Activated CD8-positive, alpha-beta memory T cell treated with anti-CD3 and anti-CD28 coated beads for 4 hours (primary cell): ENCODE measurements at places on chromosomes 12 and 14.

- no peak for DNase-seq
Observed at GRCh38 chr14:61171727-61172126, 109.4 kb downstream of the TMEM30B start.

DNA sequence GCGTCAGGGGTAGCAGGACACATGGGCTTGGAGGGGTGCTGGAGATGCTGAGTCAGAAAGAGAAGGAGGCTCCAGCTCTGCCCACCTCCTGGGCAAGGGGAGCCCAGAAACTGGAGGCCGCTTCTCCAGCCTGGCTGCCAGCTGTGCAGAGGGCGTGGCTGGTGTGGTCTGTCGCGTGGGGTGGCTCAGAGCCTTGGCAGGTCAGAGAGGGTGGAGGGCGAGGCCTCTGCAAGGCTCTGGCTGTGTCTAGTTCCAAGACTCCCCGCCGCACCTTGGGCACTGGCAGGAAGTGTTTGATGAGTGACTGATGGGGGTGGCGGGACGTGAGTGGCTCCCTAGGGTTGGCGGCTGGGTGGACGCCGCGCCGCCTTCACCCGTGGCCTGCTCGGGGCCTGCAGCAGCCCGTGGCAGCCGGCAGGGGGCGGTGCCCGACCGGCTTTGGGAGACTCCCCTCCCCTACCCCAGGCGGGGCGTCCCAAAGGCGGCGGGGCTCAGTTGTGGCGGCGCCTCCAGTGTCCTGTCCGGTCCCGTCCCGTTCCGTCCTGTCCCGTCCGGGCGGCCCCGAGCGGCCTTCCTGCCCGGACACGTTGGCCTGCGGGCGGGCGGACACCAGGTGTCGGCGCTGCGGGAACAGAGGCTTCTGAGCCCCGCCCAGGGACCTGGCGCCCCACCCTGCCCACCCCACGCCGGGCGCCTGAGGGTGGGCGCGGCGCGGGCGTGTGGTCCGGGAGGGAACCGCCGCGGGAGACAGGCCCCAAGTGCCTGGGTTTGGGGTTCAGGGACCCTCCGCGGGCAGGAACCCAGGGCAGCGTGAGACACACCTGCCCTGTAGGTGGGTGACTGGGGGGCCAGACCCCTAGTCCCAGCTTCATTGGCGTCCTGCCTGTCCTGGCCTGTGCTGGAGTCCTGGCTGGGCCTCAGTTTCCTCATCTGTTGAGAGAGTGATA is 39.7 kb downstream of the KRT80 start:
- DNase-seq: peak; percentile 35

DNA sequence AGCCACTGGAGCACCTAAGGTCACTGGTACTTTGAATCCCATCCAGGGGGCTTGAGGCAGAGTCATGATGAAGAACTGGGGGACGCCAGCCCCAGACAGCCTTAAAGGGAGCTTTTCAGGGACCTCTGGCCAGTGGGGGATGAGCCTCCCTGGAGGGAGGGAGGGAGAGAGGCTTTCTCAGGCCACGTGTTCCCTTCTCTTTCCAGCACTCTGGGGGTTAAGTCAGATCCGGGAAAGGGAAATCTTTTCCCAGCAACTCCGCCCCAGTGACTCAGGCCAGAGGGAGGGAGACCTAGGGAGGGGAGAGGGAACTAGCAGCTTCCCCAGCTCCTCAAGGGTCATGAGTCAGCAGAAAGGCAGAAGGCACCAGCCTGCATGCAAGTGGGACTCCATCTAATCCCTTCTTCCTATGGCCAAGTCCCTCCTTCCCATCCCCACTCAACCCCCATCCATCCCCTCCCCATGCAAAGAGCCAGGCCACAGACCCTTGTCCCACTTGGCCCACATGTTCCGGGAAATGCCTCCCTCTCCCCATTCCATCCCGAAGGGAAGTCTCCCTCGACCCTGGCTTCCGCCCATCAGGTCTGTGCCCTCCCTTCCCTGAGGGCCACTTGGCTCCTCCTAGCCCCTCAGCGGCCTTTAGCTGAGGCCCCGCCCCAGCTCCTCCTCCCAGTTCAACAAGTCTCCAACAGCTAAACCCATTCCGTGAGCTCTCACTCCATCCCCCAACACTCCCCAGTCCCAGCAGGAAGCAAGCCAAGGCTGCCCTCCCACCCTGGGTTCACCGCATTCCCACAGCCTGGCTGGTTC is 5.6 kb downstream of the TNFRSF1A start:
- DNase-seq: no peak

- no peak for DNase-seq
Observed at GRCh38 chr14:54267172-54267571, 129.6 kb upstream of the CDKN3 start.

DNA sequence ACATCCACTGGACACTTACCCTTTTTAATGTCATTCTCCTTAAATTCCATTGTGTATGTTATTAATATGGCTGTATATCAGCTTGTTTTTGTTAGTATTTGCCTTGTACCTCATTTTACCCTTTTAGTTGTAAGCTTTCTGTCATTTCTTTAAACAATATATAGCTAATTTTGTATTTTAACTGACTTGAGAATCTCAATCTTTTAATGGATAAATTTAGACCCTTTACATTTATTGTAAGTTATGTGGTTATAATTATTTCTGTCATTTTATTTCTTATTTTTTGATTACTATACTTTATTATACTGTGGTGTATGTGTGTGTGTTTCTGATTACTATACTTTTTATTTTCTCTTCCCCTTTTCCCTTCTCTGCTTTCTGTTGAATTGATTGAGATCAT is 159.0 kb upstream of the LHX5 start:
- DNase-seq: no peak

- DNase-seq: no peak
Observed at GRCh38 chr14:94346841-94347240, 23.7 kb upstream of the SERPINA6 start.

- no peak for DNase-seq
Observed at GRCh38 chr14:62304257-62304656, 542.0 kb downstream of the SNAPC1 start.

GRCh38 chr12:29212682-29213403 is 63.8 kb downstream of the FAR2 start:
- no peak for DNase-seq

DNA sequence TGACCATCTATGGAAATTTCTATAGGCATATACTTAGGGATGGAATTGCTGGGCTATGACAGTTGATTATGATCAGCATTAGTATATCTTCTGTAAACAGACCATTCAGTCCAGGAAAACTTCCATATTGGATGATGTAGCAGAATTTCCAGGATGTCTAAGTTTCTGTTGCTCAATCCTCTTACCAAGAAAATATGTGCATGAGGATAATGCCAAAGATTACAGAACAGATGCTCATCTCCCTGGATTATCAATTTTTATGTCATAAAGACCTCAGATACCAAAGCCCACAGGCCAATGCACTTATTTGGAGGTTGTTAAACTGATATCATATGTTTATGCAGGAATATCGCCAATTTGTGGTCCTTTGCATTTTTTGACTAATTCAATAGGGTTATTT is 354.4 kb upstream of the FLRT2 start:
- no peak for DNase-seq

DNA sequence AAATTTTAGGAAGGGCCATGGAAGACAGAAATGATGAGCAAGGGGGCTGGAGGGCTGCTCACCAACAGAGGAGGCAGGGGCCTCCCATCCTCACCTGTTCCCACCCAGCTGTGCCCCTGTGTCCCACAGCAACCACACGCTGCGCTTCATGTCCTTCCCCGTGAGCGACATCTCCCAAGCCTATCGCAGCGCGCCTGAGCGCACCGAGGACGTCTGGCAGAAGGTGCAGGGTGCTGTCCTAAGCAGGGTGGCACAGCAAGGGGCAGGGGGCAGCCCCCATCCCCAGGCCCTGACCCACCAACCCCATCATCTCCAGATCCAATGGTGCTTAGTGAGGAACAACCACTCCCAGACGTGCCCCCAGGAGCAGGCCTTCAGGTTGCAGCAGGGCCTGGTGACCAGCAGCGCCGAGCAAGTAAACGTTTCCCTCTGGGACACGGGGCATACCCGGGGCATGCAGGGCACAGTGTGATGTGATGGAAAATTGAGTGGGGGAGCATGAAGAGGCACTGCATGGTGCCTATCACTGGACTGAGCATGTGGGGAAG is 8.1 kb downstream of the CARMIL3 start:
- no peak for DNase-seq

DNA sequence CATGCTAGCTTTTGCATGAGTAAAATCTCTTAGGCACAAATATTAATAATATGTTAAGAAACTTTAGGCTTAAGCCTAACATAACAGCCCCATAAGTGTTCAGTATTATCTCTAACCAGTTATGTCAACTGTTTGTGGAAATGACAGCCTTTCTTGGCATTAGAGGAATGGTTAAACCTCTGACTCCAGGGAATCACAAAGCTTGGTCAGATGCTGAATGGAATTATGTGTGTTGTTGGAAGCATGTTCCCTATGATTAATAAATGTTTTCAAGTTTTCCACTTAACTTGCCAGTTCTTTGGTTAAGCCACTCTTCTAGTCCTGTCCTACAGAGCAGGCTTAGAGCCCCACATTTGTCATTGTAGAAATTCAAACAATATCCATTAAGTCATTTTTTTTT is 17.0 kb downstream of the PSEN1 start:
- DNase-seq: no peak

DNA sequence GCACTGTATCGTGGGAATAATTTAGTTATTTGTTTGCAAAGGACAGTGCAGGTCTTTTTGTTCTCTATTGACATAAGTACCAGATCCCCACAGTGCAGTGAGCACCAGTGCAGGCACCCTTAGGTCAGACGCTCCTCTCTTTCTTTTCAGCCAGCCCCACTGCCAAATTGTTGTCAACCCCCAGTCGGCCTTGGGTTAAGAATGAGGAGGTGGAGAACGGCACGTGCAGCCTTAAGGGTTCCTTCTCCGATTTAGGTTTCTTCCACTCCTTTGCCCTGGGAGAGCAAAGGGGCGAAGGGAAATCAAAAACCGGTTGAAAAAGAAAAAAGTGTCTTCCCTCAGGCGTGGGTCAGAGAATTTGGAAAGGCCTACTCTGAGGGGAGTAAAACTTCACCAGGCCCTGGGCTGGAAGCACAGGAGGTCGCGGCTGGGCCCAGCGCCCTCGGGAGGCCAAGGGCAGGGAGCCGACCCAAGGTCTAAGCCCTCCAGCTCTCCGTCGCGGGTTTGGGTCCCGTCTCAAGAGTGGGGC is 4.3 kb downstream of the PAX9 start:
- DNase-seq: no peak

GRCh38 chr14:75773046-75773445 is 112.0 kb downstream of the TTLL5 start:
- DNase-seq: no peak

DNA sequence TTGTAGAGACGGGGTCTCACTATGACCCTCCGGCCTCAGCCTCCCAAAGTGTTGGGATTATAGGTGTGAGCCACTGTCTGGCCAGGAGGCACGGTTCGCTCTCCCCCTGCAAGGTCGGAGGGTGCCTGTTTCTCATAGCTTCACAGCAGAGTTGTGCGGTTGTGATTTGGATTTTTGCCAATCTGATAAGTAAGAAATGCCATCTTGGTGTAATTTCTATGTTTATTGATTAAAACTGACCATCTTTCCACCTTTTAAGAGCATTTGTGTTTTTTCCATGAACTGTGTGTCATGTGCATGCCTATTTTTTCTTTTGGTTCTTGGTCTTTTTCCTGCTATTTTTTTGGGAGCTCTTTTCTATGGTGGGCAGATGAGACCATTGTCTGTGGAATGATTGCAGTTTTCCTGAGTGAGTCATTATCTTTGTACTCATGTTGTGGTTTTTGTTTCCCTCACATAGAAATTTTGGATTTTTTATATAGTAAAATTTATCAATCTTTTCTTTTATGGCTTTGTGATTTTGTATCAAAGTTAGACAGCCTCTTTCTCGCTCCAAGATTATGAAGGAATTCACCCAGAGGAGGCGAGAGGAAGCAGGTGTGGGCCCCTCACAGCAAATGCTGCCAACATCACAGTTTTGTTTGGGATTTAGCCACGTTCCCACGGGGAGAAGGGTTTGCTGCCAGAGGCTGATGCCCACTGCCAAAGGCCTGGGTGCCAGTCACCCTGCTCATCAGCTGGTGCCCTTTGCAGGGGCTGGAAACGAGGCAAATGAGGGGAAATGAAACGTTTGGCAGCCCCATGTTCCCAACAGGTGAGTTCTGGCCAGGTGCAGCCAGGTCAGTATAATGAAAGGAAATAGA is 47.2 kb downstream of the RFX4 start:
- no peak for DNase-seq

- no peak for DNase-seq
Observed at GRCh38 chr14:105864116-105864515, 337.7 kb downstream of the TMEM121 start.

DNA sequence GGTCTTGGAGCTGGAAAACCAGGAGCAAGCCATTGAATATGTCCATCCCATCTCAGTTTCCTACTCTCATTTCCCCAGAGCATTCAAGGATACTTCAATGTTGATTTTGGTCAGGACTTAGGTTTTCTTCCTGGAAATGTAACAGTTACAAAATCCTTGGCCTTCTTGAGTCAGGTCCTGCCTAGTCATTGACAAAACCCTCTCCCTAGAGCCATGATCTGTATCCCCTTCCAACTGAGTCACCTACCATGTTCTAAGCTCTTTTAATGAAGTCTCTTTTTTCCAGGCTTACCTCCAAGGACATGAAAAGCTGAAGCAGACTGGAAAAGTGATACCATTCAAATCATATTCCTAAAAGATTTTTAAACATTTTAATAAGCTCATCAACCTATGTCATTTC is 549.2 kb downstream of the GALC start:
- DNase-seq: no peak

DNA sequence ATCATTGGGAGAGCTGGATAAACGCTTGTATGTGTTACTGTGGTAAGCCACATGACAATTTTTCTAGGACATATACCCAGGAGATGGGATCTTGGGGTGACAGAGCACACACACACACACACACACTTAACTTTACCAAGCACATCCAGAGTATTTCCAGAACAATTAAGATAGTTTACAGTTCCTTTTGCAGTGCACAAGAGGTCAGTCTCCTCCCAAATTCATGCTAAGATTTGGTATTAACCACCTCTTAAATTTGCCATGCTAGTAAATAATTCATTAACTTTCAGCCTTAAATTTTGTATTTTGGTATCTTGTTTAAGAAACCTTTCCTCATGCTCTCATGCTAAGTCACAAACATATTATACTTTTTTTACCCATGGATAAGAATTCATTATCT is 33.9 kb upstream of the LIMA1 start:
- DNase-seq: no peak

- DNase-seq: no peak
Observed at GRCh38 chr12:90261283-90261682, 552.6 kb upstream of the ATP2B1 start.

- DNase-seq: no peak
Observed at GRCh38 chr14:69696204-69696527, 70.8 kb upstream of the SRSF5 start.

DNA sequence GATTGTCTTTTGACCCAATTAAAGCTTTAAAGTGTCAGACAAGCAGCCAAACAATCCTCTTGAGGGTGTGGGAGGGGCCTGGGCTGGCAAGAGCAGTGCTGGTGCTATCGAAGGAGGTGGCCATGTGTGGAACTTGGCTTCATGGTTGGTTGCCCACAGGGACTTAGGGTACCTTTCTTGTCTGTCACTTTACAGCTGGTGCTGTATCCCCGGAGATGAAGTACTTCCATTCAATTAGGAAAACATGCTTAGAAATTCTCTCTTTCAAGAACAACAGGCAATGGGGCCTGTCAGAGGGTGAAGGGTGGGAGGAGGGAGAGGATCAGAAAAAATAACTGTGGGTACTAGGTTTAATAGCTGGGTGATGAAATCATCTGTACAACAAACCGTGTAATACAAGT is 86.5 kb downstream of the DAAM1 start:
- no peak for DNase-seq
